ENCODE measurements at places on chromosomes 12 and 14. TPM values are rescaled to one million over a fixed set of nuclear protein-coding genes. Genes with fewer than 3 reads are reported as not detected.

DNA sequence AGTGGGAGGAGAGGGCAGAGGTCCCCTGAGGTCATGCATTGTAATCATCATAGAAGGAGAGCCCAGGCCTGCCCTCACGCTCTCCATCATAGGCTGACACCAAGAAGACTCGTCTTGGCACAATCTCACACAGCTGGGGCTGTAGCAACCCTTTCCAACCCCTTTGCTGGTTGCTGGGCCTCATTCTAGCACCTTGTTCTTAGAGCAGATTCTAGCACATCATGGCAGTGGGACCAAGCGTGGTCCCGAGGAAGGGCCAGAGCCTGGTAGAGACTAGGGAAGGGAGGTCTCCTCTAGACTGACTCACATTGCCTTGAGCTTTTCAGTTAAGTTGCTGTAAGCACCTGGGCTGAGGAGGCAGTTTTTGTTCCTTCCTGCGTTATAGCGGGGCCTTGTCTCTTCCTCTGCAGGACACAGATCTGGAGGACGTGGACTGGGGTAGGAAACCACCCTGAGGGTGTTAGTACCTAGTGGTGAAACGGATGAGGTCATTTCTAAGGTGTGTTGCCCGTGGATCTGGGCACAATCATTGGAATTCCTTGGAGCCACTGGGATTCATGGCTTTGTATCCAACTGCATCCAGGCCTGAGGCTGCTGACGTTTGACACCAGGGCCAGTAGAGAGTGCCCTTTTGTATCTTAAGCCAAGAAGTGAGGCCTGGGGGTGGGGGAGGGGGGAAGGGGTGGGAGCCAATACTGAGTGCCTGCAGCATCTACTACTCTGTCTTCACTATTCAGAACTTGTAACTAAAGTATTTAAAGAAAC is 19.9 kb downstream of the RPS6KL1 start:
- no peak for ATAC-seq

GRCh38 chr14:35821564-35822411 is 4.3 kb upstream of the BRMS1L start:
- no peak for ATAC-seq

GRCh38 chr14:105197211-105197641 is 16.1 kb upstream of the NUDT14 start:
- peak; percentile 23 for ATAC-seq

DNA sequence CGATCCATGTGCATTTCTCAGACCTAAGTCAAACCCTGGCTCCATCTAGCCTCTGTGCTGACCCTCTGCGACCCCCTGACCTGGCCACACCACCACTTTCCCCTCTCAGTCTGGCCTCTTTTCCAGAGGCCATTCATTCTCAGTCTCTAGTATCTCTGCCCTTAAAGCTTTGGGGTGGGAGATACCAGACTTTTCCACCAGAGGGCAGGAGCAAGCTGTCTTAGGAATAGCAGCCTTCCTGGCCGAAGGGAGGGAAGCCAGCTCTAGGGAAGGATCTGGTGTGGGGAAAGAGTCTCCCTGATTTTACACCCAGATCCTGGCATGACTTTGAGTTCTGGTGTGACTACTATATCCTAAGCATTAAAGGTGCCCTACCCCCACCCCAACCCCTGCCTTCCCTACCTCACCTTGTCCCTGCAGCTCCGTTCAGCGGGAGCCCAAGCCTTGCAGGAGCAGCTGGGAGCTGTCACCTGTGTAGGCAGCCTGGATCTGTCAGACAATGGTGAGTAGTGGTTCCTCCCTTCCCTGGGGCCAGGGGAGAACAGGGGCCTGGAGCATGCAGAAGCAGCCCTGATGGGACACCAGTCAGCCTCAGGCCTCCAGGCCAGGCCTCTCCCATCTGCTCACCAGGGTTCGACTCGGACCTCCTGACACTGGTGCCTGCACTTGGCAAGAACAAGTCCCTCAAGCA is 6.6 kb downstream of the CARMIL3 start:
- peak; percentile 81 for ATAC-seq

Gene COX8C
- not detected for total RNA-seq
